ENCODE measurements at places on chromosomes 5 and 9.

DNA sequence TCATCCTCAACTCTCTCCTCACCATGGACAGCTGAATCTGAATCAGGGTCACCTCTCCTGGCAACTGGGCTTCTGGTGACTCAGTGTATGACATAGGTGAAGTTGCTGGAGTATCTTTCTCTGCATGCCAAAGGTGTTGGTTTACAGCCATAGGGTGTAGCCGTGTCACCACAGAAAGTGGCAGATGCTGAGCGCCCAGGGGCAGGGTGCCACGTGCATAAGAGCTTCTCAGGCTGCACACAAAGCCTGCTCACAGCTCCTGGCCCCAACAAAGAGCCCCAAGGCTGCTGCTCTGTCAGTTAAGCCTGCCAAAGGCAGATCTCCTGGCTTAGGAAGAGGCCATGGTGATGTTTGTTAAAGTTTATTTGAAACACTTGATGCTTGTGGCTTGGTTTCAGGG, 297.7 kb upstream of the WWC1 start:
- no peak for DNase-seq

DNA sequence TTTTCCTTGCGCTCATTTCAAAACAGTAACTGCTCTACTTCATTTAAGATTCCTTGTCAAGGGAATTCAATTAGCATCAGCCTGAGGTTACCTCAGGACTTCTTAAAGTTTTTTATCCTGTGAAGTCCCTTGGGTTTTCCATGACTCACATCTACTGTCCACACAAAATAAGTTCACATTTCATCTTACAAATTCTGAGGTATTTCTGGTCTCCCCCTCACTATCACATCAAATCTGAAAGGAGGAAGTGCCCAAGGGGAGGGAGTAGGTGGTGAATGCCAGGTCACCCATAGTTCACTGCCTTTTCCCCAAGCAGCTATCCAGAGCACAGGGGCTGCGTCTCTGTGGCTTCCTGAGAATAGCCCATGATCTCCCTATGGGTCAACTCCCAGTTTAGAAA, 227.1 kb upstream of the NREP start:
- no peak for DNase-seq

DNA sequence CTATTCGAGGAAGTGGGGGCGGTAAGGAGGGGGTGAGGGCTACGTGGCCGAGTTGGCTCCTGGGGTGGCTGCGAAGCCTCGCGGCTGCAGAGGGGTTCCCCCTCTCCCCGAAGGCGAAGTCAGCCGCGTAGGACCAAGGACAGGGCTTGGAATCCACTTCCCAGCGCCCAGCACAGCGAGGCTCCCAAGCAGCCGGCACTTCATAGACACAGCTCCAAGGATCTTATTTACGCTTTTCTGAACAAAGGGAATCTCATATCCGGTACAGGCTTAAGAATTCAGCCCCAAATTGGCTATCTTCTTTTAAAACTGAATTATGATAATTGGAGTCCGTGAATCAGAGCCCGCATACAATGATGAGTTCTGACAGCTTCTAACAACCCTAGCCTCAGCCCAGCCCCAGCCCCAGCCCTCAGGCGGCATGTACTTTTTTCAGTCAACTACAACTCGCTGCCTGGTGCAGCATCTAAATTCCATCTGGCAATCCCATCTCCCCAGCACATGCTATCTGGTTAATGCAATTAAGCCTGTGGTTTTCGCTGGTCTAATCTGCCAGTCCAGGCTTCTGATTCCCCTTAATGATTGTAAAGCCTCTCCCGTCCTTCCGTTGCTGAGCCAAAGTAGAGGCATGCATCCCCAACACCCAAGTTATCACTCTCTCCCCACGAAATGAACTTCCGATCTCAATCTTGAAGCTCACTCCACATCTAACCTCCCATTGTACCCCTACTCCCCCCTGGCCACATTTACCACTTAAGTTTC, 1.0 kb downstream of the ELAVL2 start:
- DNase-seq: no peak

DNA sequence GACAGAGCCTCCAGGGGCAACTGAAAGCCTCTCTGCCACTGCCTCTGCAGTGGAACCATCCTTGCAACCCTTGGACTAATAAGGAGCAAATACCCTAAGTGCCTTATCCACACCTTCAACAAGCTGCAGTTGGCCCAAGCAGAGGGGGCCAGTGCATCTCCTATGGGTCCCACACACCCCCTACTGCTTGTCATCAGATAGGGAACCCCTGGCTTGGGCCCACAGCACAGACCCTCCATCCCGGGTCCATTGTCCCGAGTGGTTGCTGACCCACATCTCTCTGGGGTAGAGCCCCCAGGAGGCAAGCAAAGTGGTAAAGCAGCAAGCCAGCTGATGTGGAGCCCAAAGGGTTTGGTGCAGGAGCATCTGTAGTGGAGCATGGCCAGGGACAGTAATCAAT, 119.5 kb downstream of the PJA2 start:
- no peak for DNase-seq

DNA sequence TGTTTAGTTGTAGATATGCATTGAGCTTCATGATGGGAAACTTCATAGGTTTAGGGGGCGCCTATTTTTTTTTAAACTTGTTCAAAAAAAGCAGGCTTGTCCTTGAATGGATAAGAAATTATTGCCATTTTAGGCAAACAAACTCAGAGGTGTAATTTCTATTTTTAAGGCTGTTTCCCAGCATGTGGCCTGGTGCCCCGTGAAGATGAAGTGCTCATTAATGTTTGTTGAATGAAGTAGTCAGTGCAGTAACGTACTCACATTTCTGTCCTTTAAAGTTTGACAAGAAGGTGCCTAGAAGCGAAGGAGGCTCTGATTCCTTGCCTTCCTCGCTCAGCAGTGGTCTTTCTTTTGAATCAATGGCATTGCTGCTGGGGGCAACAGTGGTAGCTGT, 54.3 kb downstream of the ZNF618 start:
- no peak for DNase-seq

- no peak for DNase-seq
These were observed 4.2 kb upstream of the BSPRY start for GRCh38 chr9:113345190-113345589.

GRCh38 chr5:167709625-167710024, 581.8 kb upstream of the WWC1 start:
- no peak for DNase-seq

DNA sequence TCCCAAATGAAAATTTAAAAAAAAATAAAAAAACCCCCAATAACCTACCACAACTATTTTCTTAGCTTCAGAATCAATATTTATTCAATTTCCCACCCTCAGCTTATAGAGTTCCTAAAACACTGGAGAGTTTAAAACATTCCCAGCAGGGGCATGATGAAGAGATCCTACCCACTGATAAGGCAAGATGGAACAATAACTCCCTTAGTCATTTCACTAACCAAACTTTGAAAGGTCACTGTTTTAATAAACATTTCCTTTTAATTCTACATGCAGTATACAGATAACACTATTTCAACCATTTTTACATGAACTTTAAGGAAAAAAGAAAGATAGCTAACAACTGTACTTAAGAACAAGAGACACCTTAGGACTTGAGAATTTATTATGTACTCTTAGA, 34.9 kb upstream of the ACOT12 start:
- DNase-seq: no peak

Data from stimulated activated CD4-positive, alpha-beta T cell treated with anti-CD3 and anti-CD28 coated beads, Interleukin-12 subunit alpha, Interleukin-12 subunit beta, amount 100 ng/mL, for 4 hours (primary cell).